Hematopoietic multipotent progenitor cell treated with erythropoietin and hydrocortisone succinate and interleukin-3 and kit ligand, for 17 days (in vitro differentiated cells): ENCODE measurements at places on chromosomes 2 and 18.
A peak's percentile ranks its signal among the peaks of the same experiment; 100 is the strongest.

DNA sequence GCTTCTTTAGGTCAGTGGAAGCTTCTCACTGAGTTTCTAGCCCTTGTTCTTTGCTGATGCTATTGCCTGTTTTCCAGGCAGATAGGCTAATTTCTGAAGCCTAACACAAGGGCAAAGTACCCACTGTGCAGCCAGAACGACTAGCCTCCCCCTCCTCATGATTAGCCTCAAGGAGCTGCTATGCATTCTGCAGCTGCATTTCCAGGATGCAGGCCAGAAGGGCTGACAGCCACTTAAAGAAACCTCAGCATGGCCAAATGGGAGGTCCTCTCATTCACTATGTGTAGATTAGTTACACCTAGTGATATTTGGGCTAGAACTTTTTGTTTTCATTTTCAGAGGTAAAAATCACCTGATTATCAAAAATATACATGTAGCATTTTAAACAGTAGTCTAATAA, 216.0 kb downstream of the RAD51AP2 start:
- no peak for DNase-seq

GRCh38 chr2:239791526-239792404, 233.4 kb downstream of the NDUFA10 start:
- DNase-seq = no peak

- DNase-seq = no peak
Observed at GRCh38 chr2:18791172-18791797, 201.9 kb upstream of the NT5C1B start.

- peak; percentile 32 for DNase-seq
Observed at GRCh38 chr2:149040451-149040850, 2.0 kb downstream of the LYPD6B start.

DNA sequence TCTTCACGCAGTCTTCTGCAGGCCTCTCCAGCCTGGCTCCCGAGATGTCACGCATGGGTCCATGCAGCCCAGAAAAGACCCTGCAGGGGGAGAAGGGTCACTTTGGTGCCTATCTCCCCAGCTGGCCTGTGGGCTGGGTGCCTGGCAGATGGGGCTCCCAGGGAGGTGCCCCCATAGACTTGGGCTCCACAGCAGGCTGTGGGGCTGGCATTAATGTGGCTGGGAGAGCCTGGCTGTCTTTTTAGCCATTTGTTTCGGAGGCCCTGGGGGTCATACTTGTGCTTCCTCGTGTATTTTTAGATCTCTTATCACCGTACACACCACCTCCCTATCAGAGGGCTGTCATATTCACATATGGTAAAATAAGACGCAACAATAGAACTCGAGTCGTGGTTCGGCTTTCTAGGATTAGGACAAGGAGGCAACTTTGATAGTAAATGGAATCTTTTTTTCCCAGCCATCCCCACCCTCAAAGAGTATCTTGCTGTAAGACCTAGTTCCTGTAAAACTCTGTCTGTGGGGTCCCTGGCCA, 74.5 kb downstream of the LRRFIP1 start:
- no peak for DNase-seq

DNA sequence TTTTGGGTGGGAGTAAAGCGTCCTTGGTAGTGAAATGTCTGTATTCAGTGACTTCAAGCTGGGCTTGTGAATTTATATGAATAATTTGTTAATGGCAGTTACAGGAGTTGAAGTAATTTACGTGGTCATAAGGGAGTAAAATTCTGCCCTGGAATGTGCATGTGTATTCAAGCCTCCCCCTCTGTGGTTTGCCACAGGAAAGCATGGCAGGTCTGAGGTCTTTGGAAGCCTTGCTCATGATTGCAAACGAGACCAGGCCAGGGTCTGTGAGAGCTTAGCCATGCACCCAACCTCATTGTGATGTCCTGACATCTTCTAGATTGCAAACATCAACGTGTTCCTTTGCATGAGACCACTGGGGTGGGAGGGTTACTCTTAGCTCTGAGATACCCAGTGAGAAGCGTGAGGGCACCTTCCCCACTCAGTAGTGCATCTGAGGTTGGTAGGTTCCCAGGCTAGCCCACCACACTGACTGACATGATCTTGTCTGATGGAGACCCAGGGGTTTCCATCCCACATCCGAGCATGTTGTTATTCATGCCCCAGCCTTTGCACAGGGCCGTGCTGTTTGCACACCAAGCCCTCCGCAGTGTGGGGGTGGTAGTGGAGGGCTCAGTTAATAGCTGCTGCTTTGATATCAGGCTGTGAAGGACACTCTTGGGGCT, 216.5 kb downstream of the KLHL29 start:
- no peak for DNase-seq

DNA sequence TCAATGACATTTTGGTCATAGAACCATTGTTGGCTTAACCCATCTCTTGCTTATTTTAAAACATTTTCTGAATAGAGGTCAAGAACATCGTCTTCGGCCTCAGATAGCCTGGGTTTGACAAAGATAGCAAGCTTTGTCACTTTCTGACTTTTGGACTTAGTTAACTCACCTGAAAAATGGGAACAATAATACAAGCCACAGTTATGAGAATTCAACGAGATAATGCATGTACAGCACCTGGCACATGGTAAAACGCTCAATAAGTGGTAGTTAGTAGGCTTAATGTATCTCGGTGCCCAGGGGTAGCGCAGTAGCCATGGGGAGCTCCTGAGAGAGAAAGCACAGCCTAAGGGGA, 446 bp upstream of the COPS7B start:
- no peak for DNase-seq

DNA sequence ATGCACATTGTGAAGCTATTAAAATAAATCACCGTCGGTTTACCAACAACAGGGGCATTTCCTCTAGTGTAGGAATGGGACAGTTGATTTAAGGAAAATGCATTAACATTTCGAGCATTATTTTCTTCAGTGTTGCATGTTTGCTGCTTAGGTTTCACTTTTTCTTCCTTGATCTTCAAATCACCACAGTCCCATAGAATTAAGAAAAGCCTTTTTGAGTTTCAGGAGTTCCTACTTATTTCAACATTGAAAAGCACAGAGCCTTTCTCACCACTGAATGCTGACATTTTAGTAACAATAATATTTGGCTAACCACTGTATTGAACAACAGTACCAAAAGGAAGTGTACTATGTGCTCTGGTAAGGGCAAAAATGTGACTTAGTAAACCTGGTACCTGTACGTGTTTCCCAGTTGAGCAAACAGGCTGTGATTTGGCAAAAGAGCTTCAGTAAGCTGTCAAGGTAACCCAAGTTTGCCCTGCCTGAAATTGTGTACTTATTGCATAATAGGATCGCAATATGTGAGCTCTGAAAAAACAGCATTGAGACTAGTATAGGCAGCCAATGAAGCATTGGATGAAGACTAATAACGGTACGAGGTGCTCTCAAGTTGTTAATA, 2.2 kb downstream of the LRRTM4 start:
- no peak for DNase-seq

GRCh38 chr2:110804915-110805314, 72.5 kb downstream of the ACOXL start:
- no peak for DNase-seq

DNA sequence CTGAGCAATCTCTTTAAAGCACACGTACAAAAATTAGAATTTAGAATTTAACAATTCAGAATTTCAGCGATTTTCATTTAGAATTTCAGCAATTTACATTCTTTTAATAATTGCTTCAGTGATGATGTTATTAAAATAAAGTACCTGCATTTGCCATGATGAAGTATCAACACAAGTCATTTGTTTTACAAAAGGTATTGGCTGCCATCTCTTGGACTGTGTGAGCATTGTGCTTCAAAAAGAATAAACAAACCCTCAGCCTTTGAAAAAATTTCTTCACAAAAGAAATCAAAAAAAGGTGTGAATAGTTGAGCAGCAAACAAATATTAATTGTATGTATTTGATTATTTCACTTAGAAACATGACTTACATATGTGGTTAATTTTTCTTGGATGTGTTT, 27.1 kb upstream of the ZC3H15 start:
- no peak for DNase-seq

DNA sequence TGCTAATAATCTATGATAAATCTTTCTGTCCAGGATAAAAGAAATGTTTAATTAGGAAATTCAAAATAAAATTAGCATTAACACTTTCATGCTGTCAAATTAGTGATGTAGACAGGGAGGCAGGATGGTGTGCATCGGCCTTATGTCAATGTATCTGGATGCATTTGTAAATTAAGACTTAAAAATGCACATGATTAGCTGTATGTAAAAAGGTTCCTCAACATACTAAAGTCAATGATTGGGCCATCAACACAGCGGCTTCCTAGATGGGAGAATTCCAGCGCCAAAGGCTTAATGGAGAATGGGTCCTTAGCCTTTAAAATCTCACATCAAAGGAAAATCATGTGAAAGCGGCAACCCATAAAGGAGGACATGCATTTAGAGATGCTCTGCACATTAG, 77.5 kb upstream of the ZEB2 start:
- no peak for DNase-seq

DNA sequence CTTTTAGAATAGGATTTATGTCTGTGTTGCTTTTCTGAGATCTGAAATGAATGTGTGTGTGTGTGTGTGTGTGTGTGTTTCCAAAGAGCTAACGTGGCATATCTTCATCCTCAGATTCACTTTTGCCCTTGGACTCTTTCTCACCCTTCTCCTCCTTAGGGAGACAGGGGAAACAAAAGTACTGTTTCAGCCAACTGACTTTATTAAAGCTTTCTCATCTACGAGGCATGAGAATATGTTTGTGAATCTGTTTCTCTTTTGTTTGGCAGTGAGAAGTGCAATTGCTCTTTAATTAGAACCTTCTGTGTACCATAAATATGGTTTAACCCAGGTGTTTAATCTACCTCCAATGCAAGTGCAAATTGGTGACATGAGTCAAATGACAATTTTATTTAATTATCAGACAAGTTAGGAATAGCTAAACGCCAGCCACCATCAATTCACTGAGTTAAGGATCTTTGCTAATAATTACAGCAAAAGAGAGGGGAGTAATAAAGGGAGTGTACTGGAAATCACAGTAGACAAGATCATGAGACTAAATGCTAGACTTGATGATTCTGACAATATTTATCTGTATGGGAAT, 186.4 kb upstream of the COL3A1 start:
- DNase-seq = no peak

DNA sequence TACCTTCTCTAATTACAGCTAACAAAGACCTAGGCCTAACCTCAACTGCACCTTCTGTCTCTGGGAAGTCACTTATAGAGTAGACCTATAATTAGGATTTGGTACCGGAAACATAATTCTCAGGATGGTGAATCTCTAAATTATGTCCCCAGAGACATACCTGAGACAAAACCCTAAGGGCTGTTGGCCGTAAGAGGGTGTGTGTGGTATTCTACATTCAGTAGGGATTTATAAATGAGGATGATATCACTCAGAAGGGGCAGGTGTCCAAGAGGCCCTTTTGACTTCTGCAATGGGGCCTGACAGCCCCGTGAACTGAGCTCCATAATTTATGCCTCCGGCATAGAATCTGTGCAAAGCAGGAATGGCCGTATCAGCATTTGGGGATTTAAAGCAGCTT, 13.5 kb upstream of the DARS1 start:
- no peak for DNase-seq

GRCh38 chr2:166436189-166436588, 57.9 kb downstream of the SCN7A start:
- DNase-seq = no peak

DNA sequence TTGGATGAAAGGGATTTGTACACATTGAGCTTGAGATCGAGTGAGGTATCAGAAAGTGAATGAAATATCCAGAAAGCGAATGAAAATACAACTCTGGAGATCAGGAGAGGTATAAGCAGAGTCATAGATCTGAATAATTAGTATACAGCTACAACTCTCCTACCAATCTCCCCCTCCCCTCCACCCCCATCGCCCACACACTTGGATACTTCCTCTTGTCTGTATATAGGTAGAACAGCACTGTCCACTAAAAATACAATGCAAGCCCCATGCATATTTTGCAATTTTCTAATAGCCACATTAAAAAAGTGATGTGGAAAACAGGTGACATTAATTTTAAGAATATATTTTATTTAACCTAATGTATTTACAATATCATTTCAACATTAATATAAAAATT, 23.7 kb upstream of the WIPF1 start:
- no peak for DNase-seq

DNA sequence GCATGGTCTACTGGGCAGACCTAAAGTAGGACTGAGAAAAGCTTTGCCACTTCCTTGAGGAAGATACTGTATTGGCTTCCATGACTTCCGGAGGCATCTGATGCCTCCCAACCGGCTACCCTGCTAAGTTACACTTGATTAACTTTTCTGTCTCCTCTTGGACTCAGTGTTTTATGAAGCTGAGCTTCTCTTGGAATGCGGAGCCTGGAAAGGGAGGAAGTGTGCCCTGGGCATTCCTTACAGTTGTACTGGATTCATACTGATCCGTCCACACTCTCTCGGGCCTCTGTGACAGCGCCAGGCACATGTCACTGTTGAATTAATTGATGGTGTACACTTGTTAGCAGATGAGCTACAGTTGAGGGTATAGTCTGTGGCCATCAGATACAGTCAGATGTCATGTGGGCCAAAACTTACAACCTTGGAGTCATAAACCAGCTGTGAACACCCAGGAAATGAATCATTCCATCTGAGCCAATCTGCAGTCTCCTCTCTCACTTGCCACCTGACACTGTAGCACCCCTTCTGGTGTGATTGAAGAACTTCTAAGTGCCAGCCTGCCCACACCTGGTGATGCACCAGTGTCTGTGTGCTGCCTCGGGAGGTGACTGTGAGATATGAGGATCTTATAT, 122.5 kb downstream of the FHOD3 start:
- no peak for DNase-seq

DNA sequence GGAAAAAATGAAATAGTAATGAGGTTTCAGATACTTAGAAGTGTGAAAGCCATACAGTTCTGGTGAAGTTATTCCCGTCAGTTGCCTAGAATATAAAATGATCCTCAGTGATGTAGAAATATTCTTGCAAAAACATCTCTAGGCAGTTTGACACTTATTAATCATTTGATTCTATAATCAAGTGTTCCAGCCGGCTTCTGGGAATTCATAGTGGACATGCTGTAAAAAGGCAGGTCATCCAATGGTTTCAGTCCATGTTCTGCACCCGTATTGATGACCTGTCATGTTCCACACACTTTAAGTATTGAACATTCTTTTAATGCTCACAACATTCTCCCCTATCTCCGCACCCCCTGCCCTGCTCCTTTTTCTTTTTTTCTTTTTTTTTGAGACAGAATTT, 19.8 kb downstream of the ARPC2 start:
- no peak for DNase-seq

GRCh38 chr18:78771496-78772359, 207.9 kb upstream of the SALL3 start:
- DNase-seq = no peak
